NCI-H2081 treated with DMSO at 0.1 percent for 48 hours (cell line): ENCODE measurements at places on chromosomes 5 and 9.

DNA sequence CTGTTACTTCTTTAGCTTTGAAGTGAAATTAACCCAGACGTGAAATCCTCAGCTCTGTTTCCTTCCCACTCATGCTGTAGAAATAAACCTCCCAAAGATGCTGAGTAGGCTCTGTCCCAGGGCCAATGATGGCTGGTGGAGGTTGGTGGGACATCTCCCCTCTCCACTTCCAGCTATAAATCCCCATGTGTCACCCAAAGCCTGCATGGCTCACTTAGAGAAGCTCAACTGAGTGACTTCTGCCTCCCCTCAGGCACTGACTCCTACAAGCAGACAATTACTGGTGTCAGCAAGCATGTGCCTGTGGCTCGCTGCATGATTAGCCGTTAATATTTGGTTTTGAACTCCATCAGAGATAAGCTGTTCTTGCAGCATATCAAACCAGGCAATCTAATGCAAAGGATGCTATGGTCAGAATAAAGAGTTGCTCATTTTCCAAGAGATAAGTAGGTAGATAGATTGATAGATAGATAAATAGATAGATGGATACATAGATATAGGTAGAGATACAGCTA is 569.5 kb upstream of the WWC1 start:
- DNase-seq = no peak

GRCh38 chr5:174521449-174521848 is 202.9 kb upstream of the MSX2 start:
- DNase-seq = no peak

GRCh38 chr9:32881948-32882347 is 98.6 kb downstream of the TMEM215 start:
- no peak for DNase-seq

GRCh38 chr9:121772600-121773285 is 121.3 kb downstream of the DAB2IP start:
- no peak for DNase-seq

DNA sequence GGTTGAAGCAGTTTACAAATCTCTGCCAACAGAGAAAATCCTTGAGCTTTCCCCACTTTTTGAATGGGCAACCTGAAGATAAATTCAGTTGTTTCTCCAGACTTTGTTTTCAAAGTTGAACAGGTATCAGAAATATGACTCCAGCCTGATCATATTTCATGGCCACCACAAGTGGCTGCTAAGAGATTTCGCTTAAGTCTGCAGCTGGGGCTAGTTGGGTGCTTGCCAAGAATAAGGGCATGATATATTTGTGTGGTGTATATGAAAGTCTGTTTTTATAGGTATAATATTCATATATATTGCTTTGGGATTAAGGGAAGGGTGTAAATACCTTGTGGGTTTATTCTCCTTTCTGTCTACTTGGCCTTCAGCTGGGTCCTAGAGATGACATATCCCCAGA is 168.4 kb upstream of the GDNF start:
- no peak for DNase-seq

- DNase-seq = no peak
These were observed 67.6 kb downstream of the ANKRD33B start for GRCh38 chr5:10631316-10631996.

DNA sequence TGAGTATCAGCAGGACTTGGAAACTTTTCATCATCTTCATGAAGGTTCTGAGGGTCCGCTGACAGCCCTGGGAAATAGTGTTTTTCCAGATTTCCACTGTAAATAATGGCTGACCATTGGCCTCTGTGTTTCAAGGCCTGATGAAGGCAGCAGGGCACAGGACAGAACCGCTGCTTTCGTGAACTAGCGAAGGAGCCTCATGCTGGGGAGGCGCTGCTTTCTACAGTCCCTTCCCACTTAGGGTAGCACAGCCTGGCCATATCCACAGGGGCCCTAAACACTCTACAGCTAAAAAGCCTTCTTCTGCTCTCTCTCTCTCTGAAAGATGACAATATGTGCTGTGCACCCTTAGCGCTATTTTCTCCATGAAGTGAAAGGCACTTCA is 118.2 kb downstream of the MED27 start:
- no peak for DNase-seq

- no peak for DNase-seq
These were observed 59.8 kb downstream of the IRF1 start for GRCh38 chr5:132430746-132431145.

DNA sequence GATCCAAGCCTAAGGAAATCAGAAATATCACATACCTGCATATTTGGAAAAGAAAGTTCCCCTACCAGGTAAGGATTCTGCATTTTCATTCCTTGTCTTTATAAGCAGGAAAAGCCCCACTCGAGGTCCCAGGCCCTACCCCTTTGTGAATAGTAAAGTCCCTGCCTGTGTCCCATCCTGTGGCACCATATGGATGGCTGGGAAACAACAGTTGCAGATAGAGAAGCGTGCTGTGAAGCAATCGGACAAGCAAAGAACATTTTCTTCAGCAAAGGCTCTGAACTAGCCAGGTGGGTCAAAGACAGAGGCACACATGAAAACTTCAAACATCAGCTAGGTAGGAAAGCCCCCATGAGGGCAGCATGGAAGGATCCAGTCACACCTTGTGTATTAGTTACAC is 169.3 kb downstream of the NR2F1-AS1 start:
- DNase-seq = no peak

GRCh38 chr9:18822850-18823249 is 210.2 kb downstream of the SAXO1 start:
- no peak for DNase-seq

- no peak for DNase-seq
These were observed 118.0 kb downstream of the EGFLAM start for GRCh38 chr5:38376404-38376803.

DNA sequence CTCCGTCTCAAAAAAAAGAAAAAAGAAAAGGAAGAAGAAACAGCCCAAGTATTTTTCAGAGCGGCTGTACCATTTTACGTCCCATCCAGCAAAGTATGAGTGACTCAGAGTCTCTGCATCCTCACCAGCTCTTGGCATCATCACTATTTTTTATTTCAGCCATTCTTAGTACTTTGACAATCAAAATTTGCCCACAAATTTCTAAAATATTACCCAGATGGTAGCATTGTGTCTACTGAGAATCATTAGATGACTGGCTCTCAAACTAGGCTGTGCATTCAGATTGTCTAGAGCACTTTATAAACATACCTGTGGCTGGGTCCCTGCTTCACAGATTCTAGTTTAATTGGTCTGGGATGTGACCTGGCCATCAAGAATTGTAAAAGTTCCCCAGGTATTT is 21.6 kb upstream of the MELK start:
- no peak for DNase-seq

GRCh38 chr9:3361116-3361515 is 164.7 kb downstream of the RFX3 start:
- no peak for DNase-seq

DNA sequence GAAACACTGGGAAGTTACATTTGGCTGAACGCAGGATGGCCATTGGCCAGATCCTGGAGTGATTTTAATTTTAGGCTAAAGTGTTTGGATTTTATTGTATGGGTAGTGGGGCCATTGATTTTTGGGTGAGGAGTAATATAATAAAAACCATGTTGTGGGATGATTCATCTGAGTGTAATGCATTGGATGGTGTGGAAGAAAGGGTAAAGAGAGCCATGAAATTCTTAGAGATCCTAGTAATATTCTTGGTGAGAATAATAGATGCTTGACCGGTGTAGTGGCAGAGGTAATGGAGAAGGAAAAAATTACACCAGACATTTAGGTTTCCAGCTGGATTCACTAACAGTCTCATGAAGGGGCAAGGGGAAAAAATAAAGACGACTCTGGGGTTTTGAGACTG is 158.1 kb downstream of the NPR3 start:
- no peak for DNase-seq

- DNase-seq = no peak
These were observed 2.6 kb downstream of the AMACR start for GRCh38 chr5:34005211-34005610.
